Activated CD4-positive, alpha-beta T cell treated with anti-CD3 and anti-CD28 coated beads, Interleukin-2, amount 10 ng/mL, durations not matched to agents 7 days and 5 days (primary cell): ENCODE measurements at places on chromosomes 7 and 10. TPM values are rescaled to one million over a fixed set of nuclear protein-coding genes. Genes with fewer than 3 reads are reported as not detected.

Gene ELN
- not detected for total RNA-seq

Gene SSC4D
- 0.32 TPM for total RNA-seq

DNA sequence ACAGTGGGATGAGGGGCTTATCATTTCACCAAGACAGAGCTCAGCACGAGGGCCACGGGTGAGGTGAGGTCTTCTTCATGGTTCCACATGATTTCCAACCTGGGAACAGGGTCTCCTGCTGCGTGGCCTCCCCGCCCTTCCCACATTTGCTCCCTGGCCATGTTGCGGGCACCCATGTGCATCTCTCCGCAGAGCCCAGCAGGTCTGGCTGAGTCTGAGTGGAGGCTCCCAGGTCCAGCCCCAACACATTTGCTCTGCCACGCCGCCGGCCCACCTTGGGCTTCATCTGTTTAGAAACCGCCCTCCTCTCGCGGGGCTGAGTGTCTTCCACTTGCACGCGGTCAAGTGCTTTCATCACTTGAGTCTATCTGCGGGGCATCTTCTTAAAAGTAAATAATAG lies 14.8 kb upstream of the PRKAR1B start:
- no peak overlapping the region for H3K27ac ChIP-seq
- peaks cover 30% of the 10 kb centered on the region for H3K36me3 ChIP-seq
- no peak overlapping the region for H3K4me3 ChIP-seq
- peaks cover 8% of the 10 kb centered on the region for H3K4me1 ChIP-seq

GRCh38 chr7:96998333-96998732 lies 7.0 kb upstream of the DLX6 start:
- no peak overlapping the region for H3K27ac ChIP-seq
- H3K36me3 ChIP-seq: no peaks in the 10 kb centered on the region
- peaks cover 97% of the 10 kb centered on the region for H3K27me3 ChIP-seq
- DNase-seq: no peak
- no peaks in the 10 kb centered on the region for H3K4me1 ChIP-seq
- no peak overlapping the region for H3K4me3 ChIP-seq

DNA sequence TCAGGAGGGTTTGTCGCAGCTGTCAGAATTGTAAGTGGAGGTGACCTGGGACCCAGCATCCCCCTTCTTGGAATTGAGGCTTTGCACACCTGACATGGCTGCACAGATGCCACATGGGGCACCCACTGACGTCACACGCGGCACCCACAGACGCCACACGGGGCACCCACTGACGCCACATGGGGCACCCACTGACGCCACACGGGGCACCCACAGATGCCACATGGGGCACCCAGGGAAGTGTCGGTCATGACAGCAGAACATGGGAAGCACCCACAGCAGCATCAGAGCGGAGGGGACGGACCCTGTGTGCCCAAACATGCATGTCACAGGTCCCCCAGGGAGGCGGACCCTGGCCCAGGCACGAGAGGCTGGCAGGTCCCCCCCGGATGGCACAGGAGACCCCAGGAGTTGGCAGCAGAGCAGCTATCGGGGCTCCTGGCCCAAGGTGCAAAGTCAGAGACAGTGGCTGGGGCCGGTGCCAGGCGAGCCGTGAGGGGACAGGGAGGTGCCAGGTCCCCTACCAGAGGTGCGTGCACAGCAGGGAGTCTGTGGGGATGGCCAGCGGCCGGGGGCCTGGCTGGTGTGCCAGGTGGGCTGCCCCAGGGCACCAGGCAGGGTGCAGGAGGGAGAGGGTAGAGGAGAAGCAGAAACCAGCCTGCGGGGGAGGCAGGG lies 21.1 kb downstream of the KNDC1 start:
- no peak overlapping the region for H3K4me3 ChIP-seq
- H3K36me3 ChIP-seq: peaks cover 6% of the 10 kb centered on the region
- no peaks in the 10 kb centered on the region for H3K4me1 ChIP-seq
- no peak overlapping the region for H3K27ac ChIP-seq

GRCh38 chr7:141027043-141027442 lies 12.3 kb upstream of the MRPS33 start:
- H3K4me3 ChIP-seq: no peak overlapping the region
- peaks cover 25% of the 10 kb centered on the region for H3K4me1 ChIP-seq
- peaks cover 31% of the 10 kb centered on the region for H3K36me3 ChIP-seq
- H3K27ac ChIP-seq: no peak overlapping the region

DNA sequence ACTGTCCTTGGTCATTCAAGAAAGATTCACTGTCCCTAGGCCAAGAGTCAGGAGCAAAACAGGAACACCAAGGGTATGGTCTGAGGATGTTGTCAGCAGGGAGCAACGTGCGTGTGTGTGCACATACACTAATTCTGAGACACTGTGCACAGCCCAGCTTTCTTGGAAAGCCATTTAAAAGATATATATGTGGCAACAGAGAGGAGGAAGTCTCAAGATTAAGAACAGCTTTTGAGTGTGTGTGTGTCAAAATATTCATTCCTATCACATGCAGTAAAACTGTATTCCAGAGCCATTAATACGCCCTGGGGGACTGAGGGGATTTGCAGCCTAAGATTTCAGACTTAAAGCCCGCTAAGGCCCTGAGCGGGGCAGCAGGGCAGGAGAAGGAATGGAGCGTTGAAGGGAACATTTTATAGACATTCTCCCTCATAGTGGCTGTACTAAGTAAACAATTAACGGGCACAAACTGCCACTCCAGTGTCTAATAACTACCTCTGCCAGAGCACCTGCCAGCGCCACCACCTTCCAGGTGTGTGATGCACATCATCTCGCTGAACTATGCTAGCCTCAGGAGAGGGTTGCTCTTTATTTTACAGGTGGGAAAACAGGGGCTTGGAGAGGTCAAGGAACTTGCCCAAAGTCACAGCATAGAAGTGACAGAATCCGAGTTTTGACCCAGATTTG lies 2.0 kb downstream of the NOD1 start:
- no peaks in the 10 kb centered on the region for H3K27me3 ChIP-seq
- H3K36me3 ChIP-seq: peaks cover 44% of the 10 kb centered on the region
- no peak for DNase-seq
- peaks cover 64% of the 10 kb centered on the region for H3K4me1 ChIP-seq
- no peak overlapping the region for H3K27ac ChIP-seq
